ENCODE measurements at places on chromosomes 1 and 21.

GRCh38 chr21:43345746-43346409, 81.1 kb downstream of the SIK1 start:
- DNase-seq, result no peak

GRCh38 chr21:15097580-15097979, 32.8 kb upstream of the NRIP1 start:
- DNase-seq, result no peak

DNA sequence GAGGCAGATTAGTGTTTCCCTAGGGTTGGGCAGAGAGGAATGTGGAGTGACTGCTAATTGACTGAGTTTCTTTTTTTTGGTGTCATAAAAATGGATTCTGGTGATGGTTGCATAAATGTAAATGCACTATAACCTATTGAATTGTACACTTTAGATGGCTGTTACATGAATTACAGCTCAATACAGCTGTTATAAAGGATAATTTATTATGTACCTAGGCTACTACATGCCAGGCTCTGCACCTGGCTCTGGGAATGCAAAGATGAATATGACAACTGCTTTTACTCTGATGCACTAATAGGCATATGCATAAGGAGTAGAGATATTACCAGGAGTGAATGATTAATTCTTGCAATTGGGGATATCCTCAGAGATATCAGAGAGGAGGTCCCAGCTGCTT, 345.3 kb downstream of the PTBP2 start:
- no peak for DNase-seq

DNA sequence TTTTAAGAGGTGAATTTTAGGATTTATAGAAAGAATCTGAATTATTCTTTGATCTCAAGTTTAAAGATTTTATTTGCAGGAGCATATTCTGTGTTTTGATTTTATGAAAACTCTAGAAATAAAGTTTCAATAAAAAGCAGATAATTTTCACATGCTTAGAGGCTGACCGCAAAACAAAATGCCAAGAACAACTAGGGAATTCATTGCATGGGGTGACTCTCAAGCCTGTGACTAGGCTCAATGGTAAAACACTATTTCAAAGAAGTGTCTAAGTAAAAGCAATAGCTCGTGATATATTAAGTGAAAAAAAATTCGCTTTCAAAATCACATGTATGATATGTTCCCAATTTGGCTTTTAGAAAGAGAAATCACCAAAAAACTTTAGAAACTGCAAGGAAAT, 49.6 kb downstream of the RPL5 start:
- no peak for DNase-seq

DNA sequence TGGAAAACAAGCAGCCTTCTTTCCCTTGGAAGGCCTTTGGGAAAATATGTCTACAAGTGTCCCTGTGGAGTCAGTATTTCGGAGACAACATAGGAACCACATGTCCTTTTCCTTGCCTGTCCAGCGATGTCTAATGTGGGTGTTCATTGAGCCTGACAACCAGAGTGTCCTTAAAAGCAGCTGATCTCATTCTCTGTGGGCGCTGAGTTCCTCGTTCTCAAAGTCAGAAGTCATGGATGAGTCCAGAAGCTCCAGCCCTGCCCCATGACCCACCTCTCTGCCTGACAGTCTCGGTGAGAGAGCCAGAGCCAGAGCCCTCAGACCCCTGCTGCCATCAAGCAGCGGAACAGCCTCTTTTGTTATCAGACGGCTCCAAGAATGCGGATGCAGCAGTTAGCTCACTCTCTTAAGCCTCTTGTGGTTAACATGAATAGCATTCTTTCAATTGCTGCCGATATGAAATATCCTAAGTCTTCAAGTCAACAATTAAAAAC, 329.2 kb downstream of the TGFB2 start:
- DNase-seq, result peak; percentile 11

GRCh38 chr1:19433719-19433998, 51.7 kb downstream of the CAPZB start:
- DNase-seq, result no peak

GRCh38 chr21:34880401-34880800, 168.7 kb downstream of the RUNX1 start:
- DNase-seq, result no peak

GRCh38 chr21:19702726-19703125, 1295.5 kb upstream of the NCAM2 start:
- DNase-seq, result no peak

DNA sequence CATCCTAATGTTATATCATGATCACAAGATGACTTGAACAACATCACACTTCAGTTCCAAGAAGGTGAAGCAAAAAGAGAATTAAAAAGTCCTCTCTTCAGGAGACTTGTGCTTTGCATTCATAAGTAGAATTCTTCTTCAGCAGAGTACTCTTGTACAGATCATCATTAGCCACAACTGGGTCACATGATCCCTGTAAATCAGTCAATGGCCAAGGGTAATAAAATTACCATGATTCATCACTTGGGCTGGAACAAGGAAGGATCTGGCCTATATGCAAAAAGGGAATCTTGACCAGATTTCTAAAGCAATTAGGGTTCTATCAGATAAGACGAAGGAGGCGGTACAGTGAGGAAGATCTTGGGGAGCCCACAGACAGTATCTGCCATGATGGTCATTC, 458.0 kb upstream of the DEPDC1 start:
- no peak for DNase-seq

DNA sequence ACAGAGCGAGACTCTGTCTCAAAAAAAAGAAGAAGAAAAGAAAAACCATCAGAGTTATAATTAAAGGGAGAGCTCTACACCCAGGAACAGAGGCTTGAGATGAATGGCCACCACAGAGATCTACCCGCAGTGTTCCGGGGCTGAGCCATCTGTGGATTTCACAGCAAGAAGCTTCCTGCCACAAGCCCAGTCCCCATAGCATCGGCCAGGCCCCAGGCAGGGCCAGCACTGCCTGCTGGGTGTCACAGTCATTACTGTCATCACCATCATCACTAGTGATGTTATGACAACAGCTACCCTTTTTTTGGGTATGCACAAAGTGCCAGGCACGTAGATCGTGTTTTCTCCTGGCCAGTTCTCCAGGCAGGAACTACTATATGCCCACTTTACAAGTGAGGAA, 111.6 kb upstream of the VAMP3 start:
- DNase-seq, result no peak

DNA sequence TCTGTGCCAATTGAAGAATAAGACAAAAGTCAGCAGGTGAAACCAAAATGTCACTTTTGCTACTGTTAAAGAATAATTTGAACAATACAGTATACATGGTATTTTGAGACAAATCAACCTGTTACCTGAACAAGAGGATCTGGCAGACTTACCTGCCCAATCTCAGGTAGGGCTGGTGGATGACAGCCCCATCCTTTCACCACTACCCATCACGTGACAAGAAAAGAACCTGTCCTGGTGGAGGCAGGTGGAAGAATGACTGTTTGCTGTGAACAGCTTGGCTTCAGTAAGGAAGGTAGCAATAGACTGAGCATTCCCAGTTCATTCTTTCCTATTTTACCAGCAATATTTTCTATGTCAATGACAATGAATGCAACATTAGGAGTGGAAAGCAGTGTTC, 349.6 kb downstream of the GPATCH2 start:
- DNase-seq, result no peak

GRCh38 chr1:226223157-226223785, at the start of gene MIXL1:
Gene MIXL1, plus strand, starts transcription at chr1:226223664. Its CDS starts 18 bp downstream, at chr1:226223682.
- no peak for DNase-seq

- DNase-seq, result no peak
Observed at GRCh38 chr21:21807598-21807903, 809.3 kb downstream of the NCAM2 start.

DNA sequence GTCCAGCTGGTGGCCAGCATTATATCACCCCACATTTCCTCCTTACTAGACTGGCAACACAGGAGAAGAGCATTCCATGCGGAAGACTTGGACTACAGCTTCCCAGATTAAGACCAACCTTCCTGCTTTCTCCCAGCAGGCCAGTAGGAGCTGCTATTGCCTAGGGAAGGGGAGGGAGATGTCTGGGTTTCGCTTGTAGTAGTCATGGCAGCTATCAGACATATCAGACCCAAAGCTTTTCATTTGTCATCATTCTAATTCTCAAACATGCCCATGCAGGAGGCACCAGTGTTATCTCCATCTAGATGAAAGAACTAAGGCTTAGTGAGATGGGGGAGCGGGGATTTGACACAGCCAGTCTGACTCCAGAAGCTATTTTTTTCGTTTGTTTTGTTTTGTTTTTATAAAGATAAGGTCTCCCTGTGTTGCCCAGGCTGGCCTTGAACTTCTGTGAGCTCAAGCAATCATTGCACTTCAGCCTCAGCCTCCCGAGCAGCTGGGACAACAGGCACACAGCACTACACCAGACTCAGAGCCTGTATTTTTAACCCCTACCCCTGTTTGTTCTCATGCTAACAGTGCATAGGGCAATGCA, 4.5 kb downstream of the PLA2G2A start:
- DNase-seq, result peak; percentile 17
